Tibial nerve (tissue), 4 donors: ENCODE measurements at places on chromosomes 6 and 20. TPM values are rescaled to one million over a fixed set of nuclear protein-coding genes. Genes with fewer than 3 reads are reported as not detected.

- DNase-seq = no peak
These were observed 7.9 kb upstream of the SYNCRIP start for GRCh38 chr6:85650606-85651005.

DNA sequence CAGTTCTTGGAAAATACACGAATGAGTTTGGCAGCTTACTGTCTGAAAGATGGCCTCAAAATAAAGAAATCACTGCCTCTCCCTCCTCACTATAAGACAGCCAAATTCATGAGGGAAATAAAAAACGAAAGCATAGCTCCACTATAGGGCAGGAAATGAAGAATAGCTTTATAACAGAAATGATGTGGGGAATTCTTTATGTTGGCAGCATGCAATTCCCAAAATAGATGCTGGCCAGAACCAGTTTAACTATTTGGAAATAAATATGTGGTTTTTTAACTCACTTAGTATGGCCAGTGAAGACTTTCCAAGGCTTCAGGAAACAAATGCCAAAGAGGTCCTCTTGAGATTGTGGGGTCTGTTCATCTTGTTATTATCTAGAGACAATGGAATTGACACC, 100.5 kb downstream of the TBX18 start:
- no peak for DNase-seq

DNA sequence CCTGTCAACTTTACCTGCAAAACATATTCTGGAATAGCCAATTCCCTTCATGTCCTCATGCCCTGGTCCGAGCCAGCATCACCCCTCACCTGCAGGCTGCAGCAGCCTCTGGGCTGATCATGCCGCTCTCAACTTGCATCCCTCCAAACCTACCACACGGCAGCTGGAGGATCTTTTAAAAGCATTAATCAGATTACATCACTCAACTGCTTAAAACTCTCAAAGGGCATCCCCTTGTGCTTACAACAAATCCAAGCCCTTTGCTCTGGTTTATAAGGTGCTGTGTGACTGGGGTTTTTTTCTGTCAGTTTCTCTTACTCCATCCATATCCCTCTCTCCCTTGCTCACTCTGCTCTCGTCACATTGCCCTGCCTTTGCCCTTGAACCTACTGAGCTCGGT, 24.0 kb downstream of the CD40 start:
- DNase-seq = no peak

GRCh38 chr20:58235010-58235409, 6.6 kb upstream of the ANKRD60 start:
- DNase-seq = no peak

DNA sequence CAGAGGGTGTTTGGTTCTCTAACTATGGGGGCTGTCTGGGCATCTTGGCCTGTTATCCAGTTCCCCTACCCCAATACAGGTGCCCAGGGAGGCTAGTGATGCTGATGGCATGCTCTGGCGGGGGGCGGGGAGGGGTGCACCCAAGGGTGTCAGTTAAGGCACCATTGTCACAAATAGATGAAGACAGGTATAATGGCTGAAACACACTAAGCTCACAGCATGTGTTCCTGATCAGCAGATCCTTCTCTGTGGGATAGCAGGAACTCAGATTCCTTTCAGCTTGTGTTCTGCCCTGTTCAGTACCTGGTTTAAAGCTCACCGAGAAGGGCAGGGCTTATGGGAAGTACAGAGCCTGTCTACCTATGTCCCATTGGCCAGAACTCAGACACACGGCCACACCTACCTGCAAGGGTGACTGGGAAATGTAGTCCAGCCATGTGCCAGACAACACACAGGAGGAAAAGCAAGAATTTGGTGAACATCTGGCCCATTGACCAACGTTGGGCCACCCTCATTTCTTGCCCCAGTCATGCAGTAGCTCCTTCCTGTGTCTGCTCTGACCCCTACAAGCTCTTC, 3.4 kb upstream of the RSPO4 start:
- DNase-seq = no peak

- DNase-seq = no peak
These were observed 90.7 kb downstream of the ANKRD60 start for GRCh38 chr20:58137651-58138265.

DNA sequence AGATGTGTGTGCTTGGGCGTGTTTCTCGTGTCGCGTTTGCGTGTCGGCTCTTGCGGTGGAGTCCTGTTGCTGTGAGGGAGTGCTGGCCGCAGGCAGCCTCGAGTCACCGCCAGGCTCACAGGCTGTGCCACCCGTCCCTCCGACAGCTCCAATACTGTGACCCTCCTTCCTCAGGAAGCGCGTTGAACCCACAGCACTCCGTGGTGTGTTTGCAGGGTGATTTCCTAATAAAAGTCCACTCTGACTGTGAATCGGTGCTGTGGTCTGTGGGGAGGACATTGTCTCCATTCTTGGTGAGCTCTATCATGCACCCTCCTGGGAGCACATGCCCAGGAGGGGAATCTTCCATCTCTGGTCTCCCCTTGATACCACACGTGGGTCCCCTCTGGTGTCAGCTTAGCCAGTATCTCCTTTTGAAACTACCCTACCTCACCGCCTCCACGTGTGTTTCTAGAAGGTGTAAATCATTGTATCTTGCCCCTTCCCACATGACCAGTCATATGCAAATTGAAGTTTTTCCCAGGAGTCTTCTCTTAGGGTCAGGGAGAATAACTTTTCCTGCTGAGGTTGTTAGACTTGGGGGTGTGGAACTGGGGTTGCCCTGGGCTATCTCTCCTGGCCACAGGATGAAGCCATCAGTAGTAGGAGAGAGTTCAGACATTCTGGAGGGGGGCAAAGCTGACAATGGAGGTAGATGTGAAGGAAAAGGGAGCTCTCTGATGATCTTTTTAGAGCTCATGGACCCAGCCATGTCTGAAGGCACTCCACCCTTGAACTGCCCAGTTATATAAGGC, 13.3 kb upstream of the PCMTD2 start:
- no peak for DNase-seq

DNA sequence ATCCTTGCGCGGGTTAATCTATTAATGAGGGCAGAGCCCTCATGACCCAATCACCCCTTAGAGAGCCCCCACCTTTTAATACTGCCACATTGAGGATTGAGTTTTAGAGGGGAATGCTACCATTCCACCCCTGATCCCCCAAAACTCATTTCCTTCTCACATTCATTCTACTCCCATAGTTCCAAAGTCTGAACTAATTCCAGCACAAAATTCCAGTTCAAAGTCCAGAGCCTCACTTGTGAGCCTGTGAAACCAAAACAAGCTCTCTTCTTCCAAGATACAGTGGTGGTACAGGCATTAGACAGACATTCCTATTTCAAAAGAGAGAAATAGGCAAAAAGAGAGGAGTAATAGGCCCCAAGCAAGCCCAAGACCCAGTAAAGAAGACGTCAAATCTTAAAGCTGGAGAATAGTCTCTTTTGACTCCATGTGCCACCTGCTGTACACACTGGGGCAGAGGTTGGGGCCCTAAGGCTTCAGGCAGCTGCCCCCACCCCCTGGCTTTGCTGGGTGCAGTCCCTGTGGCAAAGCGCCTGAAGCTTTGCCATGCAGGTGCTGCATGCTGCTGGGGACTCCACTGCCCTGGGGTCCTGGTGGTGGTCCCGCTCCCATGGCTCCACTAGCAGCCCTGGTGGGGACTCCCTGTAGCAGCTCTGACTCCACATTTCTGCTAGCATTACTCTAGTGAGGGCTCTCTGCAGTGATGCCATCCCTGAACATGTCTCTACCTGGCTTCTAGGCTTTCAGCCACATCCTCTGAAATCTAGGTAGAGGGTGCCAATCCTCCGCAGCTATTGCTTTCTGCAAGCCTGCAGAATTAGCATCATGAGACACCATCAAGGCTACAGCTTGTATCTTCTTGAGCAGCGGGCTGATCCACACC, 41.3 kb downstream of the RSPH3 start:
- DNase-seq = no peak

- DNase-seq = no peak
These were observed 102.5 kb downstream of the NOL4L start for GRCh38 chr20:32482442-32483261.

- no peak for DNase-seq
These were observed 2.5 kb downstream of the RREB1 start for GRCh38 chr6:7110092-7110792.

- DNase-seq = no peak
These were observed 43.0 kb upstream of the HMGCLL1 start for GRCh38 chr6:55621993-55622392.

DNA sequence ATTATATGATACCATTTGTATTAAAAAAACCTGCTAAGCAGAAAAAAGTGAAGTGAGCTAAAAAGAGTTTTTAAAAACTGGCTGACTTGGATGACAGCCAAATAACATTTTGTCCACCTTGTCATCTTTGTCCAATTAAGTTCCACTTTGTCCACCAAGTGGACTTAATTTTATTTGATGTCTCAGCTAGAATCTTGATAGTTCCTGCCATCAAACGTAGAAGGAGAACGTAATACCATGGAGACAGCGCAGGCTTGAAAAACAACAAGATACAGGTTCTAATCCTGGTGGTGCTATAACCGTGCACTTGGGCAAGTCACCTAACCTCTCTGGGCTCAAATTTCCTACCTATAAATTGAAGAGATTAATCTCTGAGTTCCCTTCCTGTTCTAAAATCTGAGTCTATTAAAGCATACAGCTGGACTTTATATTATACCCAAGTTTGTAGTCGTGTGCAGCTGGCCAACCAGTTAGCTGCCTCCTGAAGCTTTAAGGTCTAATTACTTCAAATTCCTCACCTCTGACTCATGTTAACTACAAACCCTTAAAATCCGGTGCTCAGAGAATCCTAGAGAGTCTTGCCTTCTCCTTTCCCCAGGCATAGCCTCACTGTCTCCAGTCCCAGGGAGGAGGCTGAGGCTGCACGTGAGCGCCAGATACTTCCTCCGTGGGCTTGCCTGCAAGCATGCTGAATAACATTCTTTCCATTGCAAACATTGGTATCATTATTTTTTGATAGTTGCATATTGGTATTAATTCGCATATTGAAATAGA, 16.8 kb downstream of the TMEM244 start:
- no peak for DNase-seq

- DNase-seq = no peak
These were observed 663.9 kb upstream of the DEFB115 start for GRCh38 chr20:30593572-30593971.

- DNase-seq = no peak
These were observed 174.8 kb upstream of the ARG1 start for GRCh38 chr6:131398176-131398575.

GRCh38 chr6:30541515-30542403, 14.5 kb downstream of the GNL1 start:
- peak; percentile 56 for DNase-seq

DNA sequence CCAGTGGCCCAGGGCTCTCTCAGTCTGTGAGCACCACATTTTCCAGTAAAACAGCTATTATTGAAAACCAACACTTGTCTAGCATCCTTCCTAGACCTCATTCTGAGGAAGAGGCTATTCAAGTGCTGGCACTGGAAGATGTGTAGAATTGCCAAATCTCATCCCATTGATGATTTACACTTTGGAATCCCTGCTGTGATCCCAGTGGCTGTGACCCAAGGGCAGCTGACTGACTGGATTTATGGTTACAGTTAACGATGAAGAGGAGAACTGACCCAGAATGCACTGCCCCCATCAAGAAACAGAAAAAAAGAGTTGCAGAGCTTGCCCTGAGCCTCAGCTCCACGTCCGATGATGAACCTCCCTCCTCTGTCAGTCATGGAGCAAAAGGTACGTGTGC, 2.4 kb downstream of the CMTR1 start:
- no peak for DNase-seq

DNA sequence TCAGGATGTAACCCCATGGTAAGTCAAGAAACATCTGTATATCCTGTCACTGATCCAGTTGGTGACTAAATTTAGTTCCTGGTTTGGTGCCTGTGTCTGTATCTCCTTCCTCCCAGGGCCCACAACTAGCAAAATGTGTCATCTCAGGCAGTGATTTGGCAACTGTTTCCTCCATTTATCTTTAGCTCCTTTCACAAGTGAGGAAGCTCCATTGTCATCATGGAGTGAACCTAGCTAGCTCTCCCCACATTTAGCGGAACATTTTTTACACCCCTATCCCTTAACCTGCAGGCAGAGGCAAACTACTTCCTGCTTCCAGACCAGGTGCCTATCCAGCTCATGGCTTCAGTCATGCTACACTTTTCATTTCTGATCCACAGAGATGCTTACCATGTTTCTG, 99.5 kb downstream of the IPCEF1 start:
- DNase-seq = no peak

- no peak for DNase-seq
These were observed 115.9 kb downstream of the OTOR start for GRCh38 chr20:16864069-16864468.

DNA sequence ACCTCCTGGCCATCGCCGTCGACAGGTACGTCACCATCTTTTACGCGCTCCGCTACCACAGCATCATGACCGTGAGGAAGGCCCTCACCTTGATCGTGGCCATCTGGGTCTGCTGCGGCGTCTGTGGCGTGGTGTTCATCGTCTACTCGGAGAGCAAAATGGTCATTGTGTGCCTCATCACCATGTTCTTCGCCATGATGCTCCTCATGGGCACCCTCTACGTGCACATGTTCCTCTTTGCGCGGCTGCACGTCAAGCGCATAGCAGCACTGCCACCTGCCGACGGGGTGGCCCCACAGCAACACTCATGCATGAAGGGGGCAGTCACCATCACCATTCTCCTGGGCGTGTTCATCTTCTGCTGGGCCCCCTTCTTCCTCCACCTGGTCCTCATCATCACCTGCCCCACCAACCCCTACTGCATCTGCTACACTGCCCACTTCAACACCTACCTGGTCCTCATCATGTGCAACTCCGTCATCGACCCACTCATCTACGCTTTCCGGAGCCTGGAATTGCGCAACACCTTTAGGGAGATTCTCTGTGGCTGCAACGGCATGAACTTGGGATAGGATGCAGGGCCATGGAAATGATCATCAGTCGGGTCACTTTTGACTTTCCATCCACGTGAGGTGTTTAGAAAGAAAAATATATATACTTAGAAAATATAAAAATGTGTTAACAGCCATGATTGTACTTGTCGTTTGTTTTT, 868 bp downstream of the MC3R start:
- DNase-seq = no peak

GRCh38 chr20:50744143-50744792, 12.9 kb downstream of the PARD6B start:
- peak; percentile 59 for DNase-seq

DNA sequence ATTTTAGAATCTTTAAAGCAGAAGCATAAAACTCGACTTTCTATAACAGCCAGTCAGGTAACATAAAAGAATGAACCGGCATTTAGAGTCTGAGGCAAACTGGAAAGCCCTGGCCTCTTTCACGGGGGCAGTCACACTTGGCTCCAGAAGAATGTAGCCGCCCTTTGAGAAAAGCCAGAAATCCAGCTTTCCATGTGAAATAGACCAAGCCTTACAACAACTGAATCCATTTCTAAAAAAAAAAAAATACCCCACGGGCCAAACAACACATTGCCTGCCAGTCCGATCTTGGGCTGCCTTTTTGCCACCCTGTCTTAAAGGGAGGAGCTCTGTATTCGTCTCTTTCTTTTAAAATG, 252.9 kb upstream of the TAB2 start:
- DNase-seq = no peak

- DNase-seq = no peak
These were observed 25.5 kb upstream of the PRL start for GRCh38 chr6:22322103-22323030.

FAM8A1 gene
- 36.0 TPM for total RNA-seq

SAMD3 gene
- 2.1 TPM for total RNA-seq

PAK1IP1 gene
- 6.5 TPM for total RNA-seq

ADGRF4 gene
- total RNA-seq = not detected

PRRT1 gene
- 2.7 TPM for total RNA-seq

PTCHD4 gene
- 4.2 TPM for total RNA-seq

LINC00237 gene
- total RNA-seq = not detected

MYT1 gene
- total RNA-seq = not detected

TOX2 gene
- 1.8 TPM for total RNA-seq

SYCP2 gene
- total RNA-seq = 3.3 TPM

C6orf141 gene
- 5.0 TPM for total RNA-seq

RAB23 gene
- total RNA-seq = 19.2 TPM

C20orf204 gene
- total RNA-seq = 14.4 TPM

FOXP4 gene
- total RNA-seq = 11.1 TPM
